Brain microvascular endothelial cell (primary cell): ENCODE measurements at places on chromosomes 3 and 15.

DNA sequence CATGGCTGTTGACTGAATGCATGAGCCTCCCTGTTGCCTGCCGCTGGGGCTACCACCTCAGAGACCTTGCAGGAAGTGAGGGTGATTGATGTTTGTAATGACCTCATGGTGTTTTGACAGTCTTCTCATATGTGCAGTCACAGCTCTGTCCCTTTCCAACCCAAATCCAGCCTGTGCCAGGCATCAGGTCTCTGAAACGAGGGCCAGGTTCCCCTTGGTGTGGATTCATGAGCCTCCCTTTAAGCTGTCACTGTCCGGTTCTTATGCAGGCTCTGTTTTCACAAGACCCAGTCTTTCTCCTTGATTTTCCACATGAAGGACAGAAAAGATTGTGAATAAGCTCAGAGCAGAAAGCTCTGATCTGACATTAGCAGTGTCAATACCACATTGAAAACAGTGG, 43.1 kb downstream of the CEMIP start:
- no peak for DNase-seq

GRCh38 chr3:11060500-11061251, 68.1 kb downstream of the SLC6A1 start:
- peak; percentile 24 for DNase-seq

- DNase-seq = no peak
Observed at GRCh38 chr15:40845036-40845435, 1.2 kb downstream of the SPINT1 start.

- DNase-seq = peak; percentile 89
Observed at GRCh38 chr15:99708563-99708962, 24.7 kb downstream of the LYSMD4 start.

GRCh38 chr15:37057256-37057655, 43.1 kb downstream of the MEIS2 start:
- no peak for DNase-seq

- no peak for DNase-seq
Observed at GRCh38 chr3:107641572-107642307, 119.0 kb downstream of the BBX start.

DNA sequence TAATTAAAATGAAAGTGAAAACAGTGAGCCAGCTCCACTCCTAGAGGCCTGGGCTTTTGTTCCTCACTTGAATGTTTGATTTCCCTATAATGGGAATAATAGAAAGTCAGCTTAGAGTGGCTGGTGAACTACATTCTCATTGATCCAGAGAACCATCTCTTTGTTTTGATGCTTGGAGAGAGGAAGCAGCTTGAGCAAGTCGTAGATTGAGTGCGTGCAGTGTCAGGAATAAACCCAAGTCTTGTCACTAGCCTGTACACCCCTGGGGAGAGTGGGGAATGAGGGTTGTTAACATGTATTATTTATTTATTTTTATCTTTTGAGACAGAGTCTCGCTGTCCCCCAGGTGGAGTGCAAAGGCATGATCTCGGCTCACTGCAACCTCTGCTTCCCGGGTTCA, 885 bp upstream of the LSG1 start:
- DNase-seq = no peak
